ENCODE measurements at places on chromosomes 1 and 21.

- peak overlapping the region; percentile 34 for H3K27ac ChIP-seq
These were observed 29.4 kb downstream of the MRPL37 start for GRCh38 chr1:54229281-54229891.

- H3K27me3 ChIP-seq: no peaks in the 10 kb centered on the region
- no peaks in the 10 kb centered on the region for H3K36me3 ChIP-seq
- H3K4me3 ChIP-seq: no peak overlapping the region
These were observed 193.3 kb upstream of the BEND5 start for GRCh38 chr1:48969971-48970370.

- DNase-seq: no peak
- no peaks in the 10 kb centered on the region for H3K27me3 ChIP-seq
- H3K4me3 ChIP-seq: no peak overlapping the region
- H3K36me3 ChIP-seq: no peaks in the 10 kb centered on the region
These were observed 288.7 kb upstream of the NRIP1 start for GRCh38 chr21:15353546-15353945.

- DNase-seq: no peak
- H3K4me1 ChIP-seq: no peaks in the 10 kb centered on the region
- no peaks in the 10 kb centered on the region for H3K27me3 ChIP-seq
- no peak overlapping the region for H3K27ac ChIP-seq
These were observed 695.4 kb downstream of the BRINP3 start for GRCh38 chr1:189782295-189782694.

DNA sequence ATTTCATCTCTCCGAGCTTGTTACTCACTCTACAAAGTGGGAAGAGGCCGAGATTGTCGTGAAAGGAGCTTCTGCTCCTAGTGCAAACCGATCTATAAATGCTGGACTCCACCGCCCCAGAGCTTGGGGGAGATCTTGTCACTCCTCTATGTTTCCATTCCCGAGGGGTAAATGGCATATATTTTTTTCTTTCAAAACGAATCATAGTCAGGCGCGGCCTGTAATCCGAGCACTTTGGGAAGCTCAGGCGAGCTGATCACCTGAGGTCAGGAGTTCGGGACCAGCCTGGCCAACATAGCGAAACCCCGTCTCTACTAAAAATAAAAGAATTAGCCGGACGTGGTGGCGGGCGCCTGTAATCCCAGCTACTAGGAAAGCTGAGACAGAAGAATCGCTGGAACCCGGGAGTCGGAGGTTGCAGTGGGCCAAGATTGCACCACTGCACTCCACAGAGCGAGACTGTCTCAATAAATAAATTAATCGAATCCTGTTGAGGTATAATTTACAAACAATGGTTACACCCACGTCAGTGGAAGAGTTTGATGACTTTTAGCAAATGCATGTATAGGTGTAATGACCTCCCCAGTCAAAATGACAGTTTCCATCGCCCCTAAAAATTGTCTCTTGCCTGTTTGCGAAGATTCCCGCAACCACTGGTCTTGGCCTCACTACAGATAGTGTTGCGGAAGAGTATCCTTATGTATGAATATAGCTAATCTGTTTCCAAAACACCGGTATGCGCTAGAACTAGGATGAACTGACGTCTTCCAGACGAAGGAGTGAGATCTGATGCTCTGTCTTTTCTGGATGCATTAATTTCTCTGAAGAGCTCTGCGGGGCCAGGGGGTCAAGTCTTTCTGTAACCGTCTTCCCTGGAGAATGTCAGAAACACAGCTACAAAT lies 840 bp upstream of the HEATR1 start:
- no peaks in the 10 kb centered on the region for H3K27me3 ChIP-seq
- H3K4me3 ChIP-seq: peak overlapping the region; percentile 69
- H3K4me1 ChIP-seq: peaks cover 10% of the 10 kb centered on the region
- peak overlapping the region; percentile 89 for H3K27ac ChIP-seq
- peaks cover 24% of the 10 kb centered on the region for H3K36me3 ChIP-seq

- no peaks in the 10 kb centered on the region for H3K36me3 ChIP-seq
- no peak for DNase-seq
- H3K27me3 ChIP-seq: no peaks in the 10 kb centered on the region
- H3K4me3 ChIP-seq: no peak overlapping the region
These were observed 80.5 kb downstream of the FAM78B start for GRCh38 chr1:166086113-166086883.

DNA sequence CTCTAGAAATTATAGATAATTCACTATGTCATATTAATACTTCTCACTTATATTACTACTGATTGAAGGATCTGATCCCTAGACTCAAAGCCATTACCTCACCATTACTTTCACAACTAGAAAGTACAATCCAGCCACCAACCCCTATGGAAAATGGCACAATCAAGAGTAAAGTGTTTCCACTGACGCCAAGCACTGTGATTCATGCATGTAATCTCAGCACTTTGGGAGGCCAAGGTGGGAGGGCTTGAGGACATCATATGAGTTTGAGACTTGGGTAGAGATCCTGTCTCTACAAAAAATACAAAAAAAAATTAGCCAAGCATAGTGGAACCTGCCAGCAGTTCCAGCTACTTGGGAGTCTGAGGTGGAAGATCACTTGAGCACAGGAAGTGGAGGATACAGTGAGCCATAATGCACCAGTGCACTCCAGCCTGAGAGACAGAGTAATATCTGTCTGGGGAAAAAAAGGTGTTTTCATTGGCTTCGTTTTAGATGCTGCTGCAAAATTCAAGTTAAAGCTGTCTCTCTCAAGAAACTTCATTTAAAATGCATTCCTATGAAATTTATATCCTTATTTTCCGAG lies 126.5 kb downstream of the AKT3 start:
- H3K4me3 ChIP-seq: no peak overlapping the region
- H3K27ac ChIP-seq: no peak overlapping the region
- no peak for DNase-seq
- no peaks in the 10 kb centered on the region for H3K36me3 ChIP-seq

DNA sequence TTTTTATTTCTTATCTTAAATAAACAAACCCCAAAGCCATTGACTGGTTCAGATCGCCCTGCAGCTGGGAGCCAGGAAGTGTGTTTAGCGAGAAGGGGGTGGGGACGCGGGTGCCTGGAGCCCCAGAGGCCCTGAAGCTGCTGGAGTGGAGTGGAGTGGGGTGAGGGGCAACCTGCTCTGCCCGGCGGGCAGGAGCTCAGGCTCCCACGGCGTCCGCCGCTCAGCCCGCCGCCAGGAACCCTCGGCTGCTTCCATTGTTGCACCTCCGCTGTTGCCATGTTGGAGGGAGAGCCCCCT lies 673 bp downstream of the PIK3C2B start:
- peak overlapping the region; percentile 87 for H3K4me3 ChIP-seq
- no peaks in the 10 kb centered on the region for H3K4me1 ChIP-seq
- H3K27me3 ChIP-seq: no peaks in the 10 kb centered on the region
- H3K27ac ChIP-seq: peak overlapping the region; percentile 93

GRCh38 chr1:85504417-85504816 lies 39.5 kb upstream of the DDAH1 start:
- H3K4me3 ChIP-seq: no peak overlapping the region
- no peaks in the 10 kb centered on the region for H3K27me3 ChIP-seq
- no peak overlapping the region for H3K27ac ChIP-seq
- no peaks in the 10 kb centered on the region for H3K36me3 ChIP-seq
- no peak for DNase-seq

DNA sequence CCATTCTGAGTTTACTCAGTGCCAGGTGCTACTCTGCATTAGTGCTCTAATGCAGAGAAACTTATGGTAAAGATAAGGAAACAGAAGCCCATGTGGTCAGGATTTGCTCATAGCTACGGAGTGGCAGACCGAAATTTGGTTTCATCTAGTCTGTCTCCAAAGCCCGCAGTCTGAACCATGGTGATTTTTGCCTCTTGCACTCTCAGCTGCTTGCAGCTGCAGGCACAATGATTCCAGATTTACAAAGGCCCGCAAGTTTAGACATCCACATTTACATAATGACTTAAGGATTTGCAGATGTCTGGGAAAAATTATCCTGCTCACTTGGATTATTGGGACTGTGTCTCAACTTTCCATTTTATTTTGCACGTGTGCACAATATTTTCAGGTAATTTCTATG lies 161.3 kb upstream of the KCNJ6 start:
- H3K27ac ChIP-seq: no peak overlapping the region
- H3K4me3 ChIP-seq: no peak overlapping the region
- H3K27me3 ChIP-seq: no peaks in the 10 kb centered on the region
- no peaks in the 10 kb centered on the region for H3K4me1 ChIP-seq
- no peaks in the 10 kb centered on the region for H3K36me3 ChIP-seq
- no peak for DNase-seq

- DNase-seq: no peak
- no peaks in the 10 kb centered on the region for H3K4me1 ChIP-seq
- no peak overlapping the region for H3K4me3 ChIP-seq
- H3K36me3 ChIP-seq: peaks cover 14% of the 10 kb centered on the region
- no peaks in the 10 kb centered on the region for H3K27me3 ChIP-seq
- H3K27ac ChIP-seq: no peak overlapping the region
These were observed 120.0 kb downstream of the KIAA0319L start for GRCh38 chr1:35437200-35437599.

- H3K4me1 ChIP-seq: no peaks in the 10 kb centered on the region
- no peak overlapping the region for H3K4me3 ChIP-seq
- DNase-seq: peak; percentile 72
These were observed 9.9 kb upstream of the CDCA8 start for GRCh38 chr1:37682334-37682987.

DNA sequence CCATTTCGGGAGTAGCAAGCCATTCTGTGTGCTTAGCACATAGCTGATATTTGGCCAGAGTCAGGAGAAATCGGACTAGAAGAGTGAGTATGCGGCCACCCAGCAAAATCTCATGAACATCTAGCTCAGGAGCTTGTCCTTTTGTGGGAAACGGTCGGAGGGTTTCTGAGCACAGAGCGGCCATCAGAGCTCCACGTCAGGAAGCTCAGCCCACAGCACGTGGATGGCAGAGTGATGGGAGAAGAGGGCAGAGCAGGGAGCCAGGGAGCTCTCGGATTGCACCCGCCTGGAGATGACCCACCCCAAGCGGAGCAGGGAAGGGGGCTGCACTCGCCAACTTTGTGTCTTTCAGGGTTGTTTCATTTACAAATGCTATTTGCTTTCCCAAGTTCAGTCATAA lies 13.9 kb downstream of the RCAN3 start:
- H3K4me3 ChIP-seq: no peak overlapping the region
- no peaks in the 10 kb centered on the region for H3K36me3 ChIP-seq
- DNase-seq: no peak

DNA sequence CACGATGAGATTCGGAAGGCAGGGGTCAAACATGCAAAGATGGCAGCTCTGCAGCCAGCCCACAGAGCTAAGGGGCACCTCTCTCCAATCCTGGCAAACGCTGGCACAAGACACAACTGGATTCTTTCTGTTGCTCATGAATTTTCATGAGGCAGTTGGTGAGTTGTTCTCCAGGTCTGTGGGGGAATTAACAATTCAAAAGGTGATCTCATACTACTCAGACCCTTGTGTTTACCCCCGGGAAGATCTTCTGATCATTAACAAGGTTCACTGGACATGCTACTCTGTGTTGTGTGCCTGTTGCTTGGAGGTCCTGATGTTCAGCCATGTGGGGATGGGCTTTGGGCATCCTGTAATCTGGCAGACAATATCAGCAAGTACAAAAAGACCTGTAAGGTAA lies 128.9 kb downstream of the HHAT start:
- H3K4me1 ChIP-seq: no peaks in the 10 kb centered on the region
- H3K36me3 ChIP-seq: no peaks in the 10 kb centered on the region
- no peak overlapping the region for H3K4me3 ChIP-seq

DNA sequence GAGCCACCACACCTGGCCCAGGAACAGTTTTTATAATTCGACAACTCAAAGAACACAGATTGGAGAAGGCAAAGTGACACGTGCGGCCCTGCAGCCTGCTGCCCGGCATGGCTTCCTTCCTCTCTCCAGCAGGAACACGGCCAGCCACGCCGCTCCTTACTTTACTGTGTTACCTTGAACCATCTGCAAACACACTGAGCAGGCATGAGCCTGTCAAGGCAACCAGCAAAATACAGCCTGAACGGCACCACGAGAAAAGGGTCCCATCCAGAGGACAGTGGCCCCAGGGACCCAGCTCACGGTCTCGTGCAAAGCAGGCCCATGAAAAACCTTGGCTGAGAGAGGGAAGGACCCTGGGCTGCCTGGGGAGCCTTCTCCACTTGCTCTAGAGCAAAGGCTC lies 38.8 kb downstream of the NPHP4 start:
- no peak overlapping the region for H3K27ac ChIP-seq
- H3K36me3 ChIP-seq: no peaks in the 10 kb centered on the region
- no peak overlapping the region for H3K4me3 ChIP-seq
- DNase-seq: no peak
- no peaks in the 10 kb centered on the region for H3K27me3 ChIP-seq
- H3K4me1 ChIP-seq: no peaks in the 10 kb centered on the region

- H3K27me3 ChIP-seq: no peaks in the 10 kb centered on the region
- no peaks in the 10 kb centered on the region for H3K36me3 ChIP-seq
- H3K4me3 ChIP-seq: peak overlapping the region; percentile 79
- DNase-seq: no peak
- H3K4me1 ChIP-seq: peaks cover 71% of the 10 kb centered on the region
These were observed 1.7 kb downstream of the SPSB1 start for GRCh38 chr1:9294405-9294773.

- no peaks in the 10 kb centered on the region for H3K36me3 ChIP-seq
- H3K4me1 ChIP-seq: no peaks in the 10 kb centered on the region
- no peak overlapping the region for H3K4me3 ChIP-seq
- H3K27ac ChIP-seq: no peak overlapping the region
- H3K27me3 ChIP-seq: no peaks in the 10 kb centered on the region
These were observed 20.0 kb upstream of the RD3 start for GRCh38 chr1:211511947-211512346.

DNA sequence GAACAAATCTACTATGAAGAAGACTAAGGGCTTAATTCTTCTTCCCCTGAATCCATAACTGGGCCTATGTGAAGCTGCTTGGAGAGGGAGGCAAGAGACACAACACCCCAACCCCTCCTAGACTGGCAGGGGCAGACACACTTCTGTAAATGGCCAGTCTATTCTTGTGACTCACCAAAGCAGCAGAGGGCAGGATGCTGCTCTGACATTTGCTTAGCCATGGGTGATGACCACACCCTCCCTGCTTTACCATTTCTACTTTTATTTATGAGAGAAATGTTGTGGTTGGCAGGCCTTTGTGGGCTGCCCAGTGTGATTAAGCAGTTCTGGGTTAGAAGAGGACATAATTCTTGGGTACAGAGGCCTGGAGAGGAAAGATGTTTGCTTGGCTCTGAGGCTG lies 189.8 kb upstream of the DPYD start:
- H3K27ac ChIP-seq: no peak overlapping the region
- H3K36me3 ChIP-seq: no peaks in the 10 kb centered on the region
- no peak overlapping the region for H3K4me3 ChIP-seq
- no peak for DNase-seq

GRCh38 chr1:6601923-6602668 lies 573 bp downstream of the KLHL21 start:
- no peaks in the 10 kb centered on the region for H3K36me3 ChIP-seq
- peak overlapping the region; percentile 98 for H3K27ac ChIP-seq
- peak overlapping the region; percentile 97 for H3K4me3 ChIP-seq
- no peak for DNase-seq
- H3K4me1 ChIP-seq: peaks cover 51% of the 10 kb centered on the region

- H3K36me3 ChIP-seq: no peaks in the 10 kb centered on the region
- no peak overlapping the region for H3K27ac ChIP-seq
- no peaks in the 10 kb centered on the region for H3K27me3 ChIP-seq
These were observed 206.2 kb upstream of the RRP15 start for GRCh38 chr1:218078916-218079315.

Measured in tibial nerve (tissue), 4 donors.